ENCODE measurements at places on chromosomes 12 and 14. TPM values are rescaled to one million over a fixed set of nuclear protein-coding genes. Genes with fewer than 3 reads are reported as not detected.

- no peak for DNase-seq
Measured at GRCh38 chr14:59358784-59359183, 106.4 kb downstream of the GPR135 start.

GRCh38 chr14:41355866-41356265 is 250.8 kb upstream of the LRFN5 start:
- DNase-seq = no peak

- DNase-seq = no peak
Measured at GRCh38 chr14:104370256-104370870, 209.2 kb upstream of the C14orf180 start.

- no peak for DNase-seq
Measured at GRCh38 chr14:85344847-85345570, 184.9 kb upstream of the FLRT2 start.

TPPP2 gene
- 4.0 TPM for polyA plus RNA-seq
